ENCODE measurements at places on chromosomes 2 and 18. TPM values are rescaled to one million over a fixed set of nuclear protein-coding genes. Genes with fewer than 3 reads are reported as not detected.

GRCh38 chr2:70979626-70980025 is 1.2 kb downstream of the ANKRD53 start:
- no peak for DNase-seq

GRCh38 chr2:85753525-85754312 is at the start of gene ATOH8:
Gene ATOH8, plus strand, starts transcription at chr2:85753991. Its CDS starts 199 bp downstream, at chr2:85754190.
- DNase-seq: no peak

- no peak for DNase-seq
Measured at GRCh38 chr2:55154525-55155030, 77.5 kb downstream of the CLHC1 start.

- peak; percentile 35 for DNase-seq
Measured at GRCh38 chr2:190277234-190278112, 42.2 kb downstream of the HIBCH start.

- DNase-seq: no peak
Measured at GRCh38 chr2:164186591-164186990, 434.7 kb downstream of the GRB14 start.

DNA sequence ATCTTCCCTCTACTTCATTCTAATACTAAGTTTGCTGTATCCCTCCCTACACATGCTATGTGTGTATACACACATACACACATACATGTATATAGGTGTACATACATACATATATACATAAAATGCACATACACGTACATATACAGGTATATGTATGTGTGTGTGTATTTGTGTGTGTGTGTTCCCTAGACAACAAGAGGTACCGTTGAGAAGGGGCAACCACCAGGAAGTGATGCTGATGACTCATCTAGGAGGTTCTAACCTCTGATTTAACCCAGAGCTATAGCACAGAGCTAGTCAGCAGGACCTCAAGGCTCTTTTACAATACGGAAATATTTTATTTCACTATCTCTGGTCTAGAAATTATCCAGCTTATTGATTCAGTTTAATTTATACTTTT is 139.2 kb downstream of the LAMA3 start:
- no peak for DNase-seq

DNA sequence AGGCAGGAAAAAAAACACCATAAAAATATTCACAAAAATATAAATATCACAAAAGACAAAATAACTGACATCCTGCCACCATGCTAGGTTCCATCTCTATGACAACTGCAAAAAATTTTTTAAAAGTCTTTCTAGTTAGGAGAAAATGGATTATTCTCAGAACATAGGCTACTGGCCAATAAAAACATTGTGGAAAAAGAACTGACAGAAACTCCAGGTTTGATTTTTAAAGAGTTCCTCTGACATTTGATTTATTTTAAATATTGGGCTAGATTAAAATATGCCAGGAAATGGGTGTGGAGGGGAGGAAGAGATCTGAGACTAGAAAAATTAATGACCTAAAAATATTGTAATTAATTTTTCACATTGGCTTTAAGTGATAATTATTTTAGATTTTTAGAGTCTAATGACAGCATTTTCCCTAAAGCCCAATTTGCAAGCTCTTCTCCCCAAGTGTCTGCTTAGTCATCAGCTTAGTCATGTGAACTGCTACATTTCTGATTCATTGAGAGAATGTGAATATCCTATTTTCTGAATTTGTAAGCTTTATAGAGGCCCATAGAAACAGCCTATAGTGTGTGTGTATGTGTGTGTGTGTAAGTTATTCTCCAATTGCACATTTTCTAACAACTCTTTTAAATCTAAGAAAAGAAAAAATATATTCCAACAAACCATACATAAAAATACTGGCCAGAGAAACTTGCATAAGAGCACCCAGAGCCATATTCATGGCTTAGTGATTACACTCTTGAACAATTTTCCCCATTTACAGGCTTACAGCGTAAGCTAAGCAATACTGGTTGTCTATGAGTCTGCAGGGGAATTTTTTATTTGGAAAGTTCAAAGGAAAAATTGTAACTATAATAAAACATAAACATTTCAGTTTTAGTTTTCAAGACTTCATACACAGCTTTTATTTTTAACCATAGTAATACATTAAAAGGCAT is 48.4 kb downstream of the TMEFF2 start:
- no peak for DNase-seq

GRCh38 chr2:170255971-170256370 is 78.0 kb downstream of the MYO3B start:
- no peak for DNase-seq

GRCh38 chr2:219509780-219510511 is 4.3 kb upstream of the ASIC4 start:
- no peak for DNase-seq

- no peak for DNase-seq
Measured at GRCh38 chr2:163897799-163898198, 162.0 kb upstream of the FIGN start.

CHRNG gene
- total RNA-seq: 0.57 TPM

SLC8A1 gene
- total RNA-seq: 20.4 TPM

DNA sequence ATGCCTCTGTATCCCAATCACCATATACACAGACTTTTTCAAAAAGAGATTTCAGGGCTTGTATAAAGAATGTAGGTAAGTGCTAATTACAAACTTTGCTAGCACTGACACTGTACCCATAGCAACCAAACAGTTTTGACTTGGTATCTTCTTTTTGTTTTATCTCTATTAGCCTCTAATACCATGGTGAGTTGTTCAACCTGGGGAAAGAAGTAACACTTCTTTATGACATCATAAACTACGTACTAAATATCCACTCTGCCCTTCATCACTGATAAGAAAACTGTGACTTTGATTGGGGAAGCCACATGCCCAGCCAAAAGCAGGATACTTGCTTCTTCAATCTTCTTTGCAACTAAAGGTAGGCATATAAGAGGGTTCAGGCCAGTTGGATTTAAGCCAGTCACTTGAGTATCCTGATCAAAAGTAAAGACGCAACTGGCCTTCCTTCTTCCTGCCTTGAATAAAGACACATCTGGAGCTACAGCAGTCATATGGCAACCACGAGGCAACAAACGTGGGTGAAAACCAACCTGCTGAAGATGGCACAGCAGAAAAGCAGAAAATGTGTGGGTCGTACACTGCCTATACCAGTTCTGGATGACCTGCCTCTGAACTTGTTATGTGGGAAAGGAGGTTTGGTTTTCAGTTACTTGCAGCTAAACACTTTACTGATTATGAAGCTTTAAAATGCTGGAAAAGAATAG is 16.4 kb downstream of the THADA start:
- no peak for DNase-seq

- DNase-seq: no peak
Measured at GRCh38 chr2:165406173-165406572, 63.3 kb upstream of the CSRNP3 start.

- DNase-seq: peak; percentile 7
Measured at GRCh38 chr2:160859096-160859495, 301.1 kb upstream of the TANK start.

FSHR gene
- total RNA-seq: not detected

DNA sequence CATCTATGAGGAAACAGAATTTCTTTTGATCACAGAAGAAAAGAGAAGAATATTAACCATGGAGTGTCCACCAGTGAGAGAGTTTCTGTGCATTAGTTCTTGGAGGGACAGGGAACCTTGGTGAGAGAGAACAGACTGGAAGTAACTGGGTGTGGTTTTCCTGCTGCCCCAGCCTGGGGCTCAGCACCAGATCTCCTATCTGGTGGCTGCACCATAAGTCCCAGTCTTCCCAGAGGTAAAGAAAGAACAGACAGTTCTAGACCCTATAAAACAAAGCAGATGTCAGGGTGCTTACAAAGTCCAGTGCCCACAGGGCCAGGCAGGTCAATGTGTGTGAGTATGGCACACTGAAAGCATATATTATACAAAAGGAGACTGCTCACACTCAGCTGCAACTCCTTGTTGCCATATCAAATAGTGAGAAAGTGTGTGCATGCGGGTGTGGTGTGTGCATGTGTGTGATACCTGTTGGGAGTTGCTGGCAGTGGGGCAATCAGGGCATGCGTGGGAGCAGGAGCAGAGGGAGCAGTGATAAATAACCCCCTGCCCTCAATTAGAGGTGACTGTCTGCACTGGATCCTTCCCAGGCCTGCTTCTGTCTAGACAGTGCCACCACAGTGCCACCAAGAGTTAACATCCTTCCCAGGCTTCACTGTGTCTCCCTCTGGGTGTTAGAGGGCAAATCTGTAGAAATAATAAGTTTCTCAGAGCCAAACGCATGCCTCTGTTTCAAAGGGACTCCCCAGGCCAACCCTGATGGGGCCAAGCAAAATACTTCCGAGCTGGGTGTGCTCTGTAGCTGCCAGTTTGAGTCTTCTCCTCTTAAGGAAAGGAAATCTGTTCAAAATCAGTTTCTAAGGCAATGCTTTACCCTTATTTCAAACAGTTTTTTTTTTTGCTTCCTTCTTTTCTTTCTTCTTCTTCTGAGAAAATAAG is 45.7 kb downstream of the RDH14 start:
- no peak for DNase-seq

- DNase-seq: no peak
Measured at GRCh38 chr2:231211486-231211885, 13.1 kb downstream of the ARMC9 start.

- DNase-seq: no peak
Measured at GRCh38 chr2:236633219-236633570, 63.6 kb downstream of the ACKR3 start.

HAT1 gene
- 74.3 TPM for total RNA-seq

ACMSD gene
- total RNA-seq: not detected

- no peak for DNase-seq
Measured at GRCh38 chr2:206713746-206714145, 4.5 kb downstream of the DYTN start.

DNA sequence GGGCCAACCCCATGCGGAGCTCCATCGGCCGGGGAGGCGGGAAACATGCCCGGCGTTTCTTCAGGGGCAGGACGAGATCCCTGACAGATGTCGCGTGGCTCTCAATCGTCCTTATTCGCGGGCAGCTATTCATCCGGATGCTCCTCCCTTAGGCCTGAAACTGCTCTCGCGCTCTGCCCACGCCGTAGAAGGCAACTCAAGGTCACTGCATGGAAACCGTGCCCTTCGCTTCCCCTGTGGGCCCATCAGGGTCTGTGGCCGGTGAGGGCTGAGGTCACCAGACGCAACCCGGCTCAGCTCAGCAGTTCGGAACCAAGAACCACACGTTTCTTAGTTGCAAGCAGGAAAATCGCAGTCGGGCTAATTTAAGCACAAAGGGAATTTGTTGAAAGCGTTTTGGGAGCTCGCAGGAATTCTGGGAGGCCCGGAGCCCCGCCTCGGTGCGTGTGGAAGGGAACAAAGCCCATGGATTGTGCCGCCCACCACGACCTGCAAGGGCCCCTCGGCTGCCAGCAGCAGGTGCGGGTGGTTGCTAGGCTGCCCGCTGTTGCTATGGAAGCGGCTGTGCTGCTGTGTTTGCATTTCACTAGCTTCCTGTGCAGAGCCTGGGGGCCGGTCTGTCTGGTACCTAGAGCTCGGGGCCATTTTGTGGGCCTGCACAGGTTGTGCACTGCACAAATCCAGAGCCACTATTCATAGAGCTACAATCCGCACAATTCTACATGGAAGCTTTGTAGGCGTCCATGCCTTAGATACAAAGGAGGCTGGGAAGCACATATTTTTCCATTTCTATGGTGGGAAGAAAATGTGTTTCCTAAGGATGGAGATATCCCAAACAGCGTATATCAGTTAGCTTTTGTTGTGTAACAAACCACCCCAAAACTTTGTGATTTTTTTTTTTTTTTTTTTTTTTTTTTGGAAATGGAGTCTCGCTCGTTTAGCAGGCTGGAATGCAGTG is 6.0 kb upstream of the ALLC start:
- peak; percentile 71 for DNase-seq

DNA sequence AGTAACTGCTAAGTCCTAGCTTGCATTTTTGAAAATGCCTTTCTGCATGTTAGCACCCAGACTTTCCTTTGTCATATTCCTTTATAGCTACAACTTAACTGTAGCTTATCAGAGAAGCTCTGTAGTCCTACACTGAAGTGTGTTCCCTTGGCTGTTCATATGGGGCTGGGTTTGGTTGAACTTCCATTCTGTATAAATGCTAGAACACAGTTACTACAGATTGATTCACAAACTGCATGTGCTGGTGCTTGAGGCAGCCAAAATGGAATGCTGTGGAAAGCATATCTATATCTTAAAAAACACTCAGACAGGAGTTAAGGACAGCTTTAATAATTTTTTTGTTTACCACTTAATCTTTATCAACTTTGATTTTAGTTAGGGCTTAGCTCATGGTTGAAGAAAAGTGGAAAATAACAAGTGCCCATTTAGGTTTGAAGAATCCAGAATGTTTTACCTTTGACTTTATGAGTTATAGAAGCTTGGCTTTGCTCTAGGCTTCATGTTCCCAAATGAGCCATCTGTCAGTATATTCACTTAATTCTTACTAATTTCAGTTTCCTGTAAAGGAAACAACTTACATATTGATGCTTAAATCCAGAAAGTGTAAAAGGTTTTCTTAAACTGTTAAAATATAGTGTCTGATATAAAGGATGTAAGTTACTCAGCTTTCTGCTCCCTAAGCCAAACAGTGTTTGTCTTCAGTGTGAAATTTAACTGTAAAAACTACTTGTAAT is 148.9 kb downstream of the AGPS start:
- no peak for DNase-seq

DUSP11 gene
- 31.2 TPM for total RNA-seq

Measured in thymus (tissue), 14 donors.